ENCODE measurements at places on chromosomes 1 and 21.
A peak's percentile ranks its signal among the peaks of the same experiment; 100 is the strongest.

DNA sequence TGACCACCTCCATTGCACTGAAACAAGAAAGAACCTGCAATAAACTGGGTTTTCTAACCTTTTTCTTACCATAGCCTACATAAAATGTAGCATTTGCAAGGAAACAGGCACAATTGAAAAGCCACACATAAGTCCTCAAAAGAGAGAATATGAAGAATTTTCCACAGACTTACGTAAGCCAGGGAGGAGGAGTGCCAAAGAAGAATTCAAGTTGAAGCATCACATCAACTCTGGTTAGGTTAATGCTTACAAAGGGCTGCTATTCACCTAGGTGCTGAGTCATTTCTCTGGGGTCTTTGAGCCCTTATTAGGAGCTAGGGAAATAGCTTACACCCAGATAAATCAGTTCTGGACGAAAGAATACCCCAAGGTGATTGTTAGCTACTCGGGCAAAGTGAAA, 9.6 kb downstream of the OSCP1 start:
- no peaks in the 10 kb centered on the region for H3K4me1 ChIP-seq
- DNase-seq: no peak
- no peaks in the 10 kb centered on the region for H3K36me3 ChIP-seq
- no peak overlapping the region for H3K27ac ChIP-seq

DNA sequence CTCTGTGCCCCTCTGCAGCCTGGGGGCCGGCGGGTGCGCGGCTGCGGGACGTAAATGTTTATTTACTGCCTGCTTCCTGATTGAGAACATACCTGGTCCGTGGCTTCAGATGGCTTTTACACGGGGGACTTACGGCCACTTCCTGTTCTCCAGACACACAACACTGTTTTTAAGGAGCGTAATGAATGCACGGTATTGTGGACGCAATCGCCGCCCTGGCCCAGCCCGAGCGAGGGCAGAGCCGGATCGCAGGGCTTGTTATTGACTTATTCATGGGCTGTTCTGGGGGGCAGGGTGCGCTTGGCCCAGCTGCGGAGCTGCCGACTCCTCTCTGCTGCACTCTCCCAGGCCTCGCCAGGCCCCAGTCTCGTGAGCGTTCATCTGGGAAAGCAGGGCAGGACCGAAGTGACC, 52.8 kb upstream of the ACTRT2 start:
- DNase-seq: no peak
- H3K27ac ChIP-seq: no peak overlapping the region
- H3K36me3 ChIP-seq: no peaks in the 10 kb centered on the region
- H3K4me3 ChIP-seq: no peak overlapping the region

- H3K4me1 ChIP-seq: peaks cover 19% of the 10 kb centered on the region
- peak overlapping the region; percentile 10 for H3K27ac ChIP-seq
- H3K4me3 ChIP-seq: no peak overlapping the region
- peaks cover 3% of the 10 kb centered on the region for H3K36me3 ChIP-seq
Observed at GRCh38 chr1:21307663-21308305, 17.5 kb upstream of the ECE1 start.

DNA sequence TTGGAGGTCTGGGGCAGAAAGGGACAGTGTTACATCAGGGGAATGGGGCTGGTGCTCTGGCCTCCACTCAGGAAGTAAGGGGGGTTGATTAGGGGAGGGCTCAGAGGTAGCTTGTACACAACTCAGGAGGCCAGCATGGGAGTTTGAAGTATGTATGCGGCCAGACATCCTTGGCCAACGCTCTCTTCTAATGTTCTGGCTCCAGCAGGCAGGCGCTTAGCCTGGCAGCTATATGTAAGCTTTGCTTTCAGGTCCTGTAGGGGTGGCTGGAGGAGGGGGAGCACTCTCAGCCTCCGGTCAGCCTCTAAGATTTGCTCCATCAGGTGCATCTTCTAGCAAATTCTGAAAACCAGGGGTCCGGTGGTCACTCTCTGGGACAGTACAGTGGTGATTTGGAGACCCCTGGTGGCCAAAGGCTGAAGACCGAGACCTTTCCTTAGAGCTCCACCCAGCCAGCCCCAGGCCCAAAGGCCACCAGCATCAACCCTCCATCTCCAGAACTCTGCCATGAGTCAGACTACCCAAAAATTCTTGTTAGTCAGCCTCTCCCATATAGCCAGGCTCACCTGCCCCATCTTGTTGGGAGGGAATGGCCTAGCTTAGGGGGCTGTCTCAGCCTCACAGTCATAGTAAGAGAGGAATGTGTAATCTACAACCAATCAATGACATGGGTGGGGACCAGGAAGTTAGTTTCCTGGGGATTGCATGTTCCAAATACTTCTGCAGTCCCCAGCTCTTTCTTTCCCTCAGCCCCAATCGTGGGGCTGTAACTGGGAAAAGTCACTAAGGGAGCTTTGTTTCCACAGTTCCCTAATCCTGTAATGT, 9.7 kb upstream of the COL8A2 start:
- H3K27ac ChIP-seq: no peak overlapping the region
- peaks cover 2% of the 10 kb centered on the region for H3K4me1 ChIP-seq
- H3K4me3 ChIP-seq: no peak overlapping the region
- H3K27me3 ChIP-seq: no peaks in the 10 kb centered on the region
- peaks cover 19% of the 10 kb centered on the region for H3K36me3 ChIP-seq
- DNase-seq: no peak
